C1 segment of cervical spinal cord (tissue), 14 donors: ENCODE measurements at places on chromosomes 3 and 15.

DNA sequence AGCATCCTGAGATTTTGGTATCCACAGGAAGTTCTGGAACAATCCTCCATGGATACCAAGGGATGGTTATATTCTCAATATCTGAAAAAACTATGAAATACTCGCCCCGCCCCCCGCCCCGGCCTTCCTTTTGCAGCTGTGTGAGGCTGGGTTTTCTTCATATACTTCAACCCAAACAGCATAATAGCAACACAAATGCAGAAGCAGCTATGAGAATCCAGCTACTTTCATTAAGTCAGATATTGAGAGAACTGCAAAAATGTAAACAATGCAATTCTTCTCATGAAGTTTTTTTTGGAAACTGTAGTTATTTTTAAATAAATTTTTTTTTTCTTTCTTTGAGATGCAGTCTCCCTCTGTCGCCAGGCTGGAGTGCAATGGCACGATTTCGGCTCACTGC lies 10.9 kb upstream of the IDH2 start:
- no peak for DNase-seq

DNA sequence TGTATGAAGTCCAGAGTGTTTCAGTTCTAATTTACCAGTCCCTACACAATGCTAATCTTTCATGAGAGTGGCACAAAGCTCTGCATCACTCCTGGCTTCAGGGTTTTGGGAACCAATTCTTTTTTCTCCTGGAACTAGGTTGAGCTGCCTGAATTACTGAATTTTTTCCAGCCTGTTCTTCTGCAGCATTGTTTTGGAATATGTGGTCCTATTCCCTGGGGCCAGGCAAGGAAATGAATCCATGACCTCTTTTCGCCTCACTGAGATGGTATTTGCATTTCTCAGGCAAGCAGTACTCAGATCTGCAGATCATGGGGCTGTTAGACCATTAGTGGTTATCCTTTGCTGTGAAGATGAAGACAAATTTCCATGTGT lies 25.6 kb upstream of the GPR171 start:
- no peak for DNase-seq

GRCh38 chr3:126982126-126982470 lies 817 bp upstream of the PLXNA1 start:
- no peak for DNase-seq

- DNase-seq: no peak
Measured at GRCh38 chr15:68510558-68510957, 68.2 kb upstream of the CORO2B start.

DNA sequence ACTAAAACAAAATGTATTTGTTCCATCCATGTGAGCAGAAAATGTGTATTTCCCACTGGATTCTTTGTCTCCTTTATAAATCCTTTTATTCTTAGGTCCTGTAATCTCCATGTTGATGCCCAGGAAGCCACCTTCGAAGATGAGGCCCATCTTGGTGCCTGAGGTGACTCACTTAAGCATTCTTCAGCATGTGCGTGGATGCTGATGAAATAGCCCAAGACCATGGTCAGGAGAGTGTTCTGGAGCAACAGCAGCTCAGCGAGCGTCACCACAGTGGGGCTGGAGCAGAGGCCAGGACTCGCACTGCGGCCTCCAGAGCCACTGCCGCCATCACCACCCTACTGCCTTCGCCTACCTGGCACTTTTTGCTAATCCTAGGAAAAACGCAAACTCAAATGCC lies 520.9 kb downstream of the FHIT start:
- DNase-seq: no peak

- no peak for DNase-seq
Measured at GRCh38 chr3:118808723-118809122, 225.9 kb downstream of the IGSF11 start.

GRCh38 chr3:15520804-15521572 lies 518 bp downstream of the COLQ start:
- no peak for DNase-seq

- DNase-seq: no peak
Measured at GRCh38 chr3:134356411-134357040, 17.7 kb downstream of the AMOTL2 start.

DNA sequence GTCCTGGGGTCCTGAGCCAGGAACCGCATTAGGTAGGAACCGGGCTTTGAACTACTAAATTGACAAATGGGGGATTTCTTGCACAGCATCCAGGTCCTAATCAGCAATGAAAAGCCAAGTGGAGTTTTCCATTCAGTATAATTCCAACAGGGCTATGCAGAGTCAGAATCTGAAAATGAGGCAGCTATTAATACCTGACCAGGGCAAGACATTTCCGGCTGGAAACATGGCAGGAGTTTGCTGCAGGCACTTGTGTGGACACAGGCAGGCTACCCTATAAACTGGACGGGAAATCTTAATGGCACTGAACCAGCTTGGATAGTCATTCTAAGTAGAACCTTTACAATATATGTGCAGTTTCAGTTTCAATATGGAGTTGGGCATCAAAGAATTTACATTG lies 553.1 kb downstream of the FGF12 start:
- no peak for DNase-seq

DNA sequence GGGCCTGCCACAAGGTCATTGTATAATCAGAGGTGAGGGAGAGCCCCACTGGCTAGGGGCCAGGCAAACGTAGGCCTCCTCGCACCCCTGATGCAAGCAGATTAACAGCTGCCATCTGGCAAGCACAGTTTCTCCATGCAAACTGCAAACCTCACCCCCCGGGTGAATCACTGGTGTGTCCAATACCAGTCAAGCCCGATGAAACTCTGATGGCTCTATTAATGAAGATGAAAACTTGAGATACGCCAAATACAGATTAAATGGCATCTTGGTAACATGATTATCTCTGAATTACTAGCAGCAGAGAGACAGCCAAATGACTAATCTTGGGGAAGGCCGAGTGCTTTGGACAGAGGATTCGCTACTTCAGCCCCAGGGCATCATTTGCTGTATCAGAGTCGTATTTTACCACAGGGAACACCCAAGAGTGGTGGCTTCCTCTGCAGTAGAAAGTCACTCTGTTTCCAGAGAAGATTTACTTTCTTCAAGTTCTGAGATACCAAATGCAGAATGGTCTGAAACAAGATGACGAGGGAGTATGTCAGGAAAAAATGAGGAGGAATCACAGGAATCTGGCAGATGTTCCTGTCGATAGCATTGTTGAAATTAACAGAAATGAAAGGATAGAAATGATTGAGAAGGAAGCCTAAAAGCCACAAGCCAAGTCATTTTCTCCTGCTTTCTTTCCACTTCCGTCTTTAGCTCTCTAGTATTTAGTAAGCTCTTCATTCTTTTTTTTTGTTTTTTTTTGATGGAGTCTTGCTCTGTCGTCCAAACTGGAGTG lies 96.2 kb upstream of the NR2F2 start:
- DNase-seq: no peak

- no peak for DNase-seq
Measured at GRCh38 chr3:171129827-171130226, 103.3 kb upstream of the SLC2A2 start.
